WTC11 (cell line): ENCODE measurements at places on chromosomes 7 and 10.
A peak's percentile ranks its signal among the peaks of the same experiment; 100 is the strongest.

GRCh38 chr7:28958235-28958979 is at the start of gene TRIL:
Gene TRIL, minus strand, starts transcription at chr7:28958330. Its CDS starts 284 bp downstream, at chr7:28958046.
- DNase-seq = peak; percentile 74

GRCh38 chr7:123823898-123824753 is 20.8 kb upstream of the HYAL4 start:
- DNase-seq = no peak

GRCh38 chr7:112167147-112167546 is 39.1 kb downstream of the DOCK4 start:
- DNase-seq = no peak

GRCh38 chr10:100743626-100744135 is 1.7 kb upstream of the PAX2 start:
- DNase-seq = peak; percentile 57

- no peak for DNase-seq
These were observed 571 bp downstream of the KDM7A start for GRCh38 chr7:140176122-140176701.

DNA sequence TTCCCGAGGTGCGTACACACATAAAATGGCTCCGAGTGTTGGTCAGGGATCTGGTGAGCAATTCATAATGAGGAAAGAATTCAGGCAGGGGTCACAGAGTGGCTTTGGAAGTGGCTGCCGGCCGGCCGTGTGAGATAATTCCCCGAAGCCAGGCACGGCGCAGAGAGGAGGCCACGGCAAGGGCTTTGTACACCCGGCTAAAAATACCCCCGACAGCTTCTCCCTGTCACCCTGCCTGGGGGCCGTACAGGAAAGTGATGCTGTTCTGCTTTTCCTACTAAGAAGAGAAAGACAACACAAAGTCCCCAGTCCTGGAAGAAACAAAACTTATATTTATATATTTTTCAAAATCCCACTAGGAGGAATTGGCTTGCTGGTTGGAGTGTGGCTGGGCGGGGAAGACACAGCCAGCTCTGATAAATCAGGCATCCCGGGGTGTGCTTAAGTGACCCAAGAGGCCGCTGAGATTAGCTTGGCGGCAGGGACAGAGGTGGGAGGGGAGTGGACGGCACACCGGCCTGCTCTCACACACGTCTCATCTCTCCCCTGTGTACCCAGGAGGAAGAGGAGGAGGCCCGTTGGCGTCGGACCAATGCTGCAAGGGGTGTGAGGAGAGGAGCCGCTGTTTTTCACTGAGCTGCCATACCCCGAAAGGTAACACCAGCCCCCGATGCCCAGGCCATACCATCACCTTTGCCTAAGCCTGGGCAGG is 70.5 kb downstream of the ZMIZ1 start:
- DNase-seq = no peak

- no peak for DNase-seq
These were observed 342.7 kb downstream of the CXCL12 start for GRCh38 chr10:44042075-44042770.

DNA sequence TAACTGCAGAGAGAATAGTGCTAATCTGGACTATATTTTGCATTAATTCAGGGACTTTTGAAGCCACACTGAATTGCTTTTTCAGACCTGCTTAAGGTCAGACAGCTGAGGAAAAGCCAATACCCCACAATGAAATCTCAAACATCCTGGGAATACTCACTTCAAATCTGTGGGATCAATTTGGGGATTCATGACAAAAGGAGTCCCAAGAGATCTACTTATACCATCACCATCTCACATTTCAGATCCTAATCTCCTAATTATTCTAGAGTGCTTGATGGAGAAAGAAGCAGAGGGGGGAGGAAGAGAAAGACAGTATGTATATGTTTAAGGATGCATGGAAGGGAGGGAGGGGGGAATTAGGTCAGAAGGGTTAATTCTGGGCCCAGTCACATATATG is 202.2 kb downstream of the CACNA2D1 start:
- no peak for DNase-seq

DNA sequence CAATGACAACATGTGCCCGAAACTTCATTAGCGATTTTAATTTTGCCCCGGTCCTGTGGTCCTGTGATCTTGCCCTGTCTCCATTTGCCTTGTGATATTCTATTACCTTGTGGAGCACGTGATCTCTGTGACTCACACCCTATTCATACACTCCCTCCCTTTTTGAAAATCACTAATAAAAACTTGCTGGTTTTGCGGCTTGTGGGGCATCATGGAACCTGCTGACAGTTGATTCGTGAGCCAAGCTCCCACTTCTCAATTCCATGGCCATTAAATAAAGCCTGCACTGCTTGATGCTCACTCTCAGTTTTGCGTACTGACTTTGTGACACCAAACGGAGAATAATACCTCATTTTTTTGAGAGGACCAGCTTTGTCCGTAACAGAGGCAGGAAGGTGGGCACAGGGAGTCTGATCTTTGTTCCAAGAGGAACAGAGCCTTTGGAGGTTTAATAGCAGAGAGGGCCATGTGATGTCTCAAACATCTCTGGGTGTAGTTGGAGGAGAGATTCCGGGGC is 3.8 kb upstream of the ADAMTS14 start:
- no peak for DNase-seq

DNA sequence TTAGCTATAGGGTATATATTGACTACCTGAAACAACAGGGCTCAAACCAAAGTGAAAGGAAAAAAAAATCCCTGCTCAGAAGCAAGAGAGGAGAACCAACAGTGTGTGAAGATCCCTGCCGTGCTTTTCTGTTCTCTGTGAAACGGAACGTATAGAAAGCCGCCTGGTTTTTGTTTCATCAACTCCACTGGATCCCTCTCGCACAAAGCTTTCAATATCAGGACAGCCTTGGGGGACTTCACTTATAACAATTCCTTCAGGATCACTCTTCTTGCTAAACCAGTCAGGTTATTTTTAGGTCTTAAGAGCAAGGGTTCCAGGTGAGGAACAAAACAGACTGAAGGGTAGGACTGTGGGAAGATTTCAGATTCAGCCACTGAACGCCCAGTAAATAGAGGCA is 151.1 kb upstream of the CACNA2D1 start:
- DNase-seq = no peak

- DNase-seq = no peak
These were observed 421.4 kb upstream of the AUTS2 start for GRCh38 chr7:69176841-69177240.

GRCh38 chr7:50640779-50641178 is 75.6 kb upstream of the DDC start:
- DNase-seq = no peak

DNA sequence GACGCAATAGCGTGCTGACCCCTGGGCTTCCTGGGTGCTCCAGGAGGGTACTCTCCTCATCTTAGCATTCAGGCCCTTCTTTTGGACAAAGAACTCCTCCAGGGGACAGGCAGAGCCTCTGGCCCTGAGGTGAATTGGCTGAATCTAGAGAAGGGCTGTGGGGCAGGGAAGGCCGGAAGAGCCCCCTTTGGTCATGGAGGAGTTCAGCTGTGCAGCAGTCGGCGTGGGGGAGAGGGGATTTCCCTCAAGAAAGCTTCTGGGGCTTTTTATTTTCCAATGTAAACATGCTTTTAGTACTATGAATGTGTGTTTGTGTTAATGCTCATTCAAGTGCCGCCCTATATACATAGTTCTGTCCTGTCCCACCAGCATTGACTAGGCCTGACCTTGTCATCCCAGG is 38.8 kb downstream of the FIGNL1 start:
- DNase-seq = no peak

DNA sequence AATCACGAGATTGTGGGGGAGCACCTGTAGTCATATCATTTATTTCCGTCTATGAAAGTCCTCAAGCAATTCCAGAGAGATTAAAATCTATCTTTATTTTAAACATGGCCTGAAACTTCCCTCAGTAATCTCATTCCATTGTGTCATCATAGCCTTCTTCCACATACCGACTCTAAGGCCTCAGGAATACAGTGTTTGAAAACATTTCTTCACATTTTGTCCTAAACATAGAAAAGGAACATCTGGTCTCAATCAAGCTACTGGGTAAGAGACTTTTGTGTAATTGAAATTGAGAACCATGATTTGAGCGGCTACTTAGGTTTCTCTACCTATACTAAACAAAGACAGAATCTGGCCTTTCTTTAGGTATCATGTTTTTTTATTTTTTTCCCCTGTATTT is 78.0 kb upstream of the ELMO1 start:
- DNase-seq = no peak

DNA sequence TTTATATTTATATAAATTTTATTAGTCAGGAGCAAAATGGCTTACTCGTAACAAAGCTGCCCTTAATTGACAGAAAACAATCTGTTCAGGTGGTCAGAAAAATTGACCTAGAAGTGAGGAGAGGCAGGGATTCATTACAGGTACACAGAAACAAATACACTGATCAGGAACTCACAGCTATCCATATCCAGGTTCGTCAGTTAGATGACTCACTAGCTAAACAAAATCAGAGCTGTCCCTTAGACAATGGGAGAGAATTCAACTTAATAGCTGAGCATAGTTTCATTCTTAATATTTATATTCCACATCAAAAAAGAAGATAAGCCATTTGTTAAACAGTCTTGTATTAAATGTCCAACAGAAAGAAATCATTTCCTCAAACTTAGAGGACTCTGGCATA is 41.7 kb downstream of the HYCC1 start:
- DNase-seq = no peak

- no peak for DNase-seq
These were observed 26.7 kb upstream of the FGFR2 start for GRCh38 chr10:121624836-121625486.

DNA sequence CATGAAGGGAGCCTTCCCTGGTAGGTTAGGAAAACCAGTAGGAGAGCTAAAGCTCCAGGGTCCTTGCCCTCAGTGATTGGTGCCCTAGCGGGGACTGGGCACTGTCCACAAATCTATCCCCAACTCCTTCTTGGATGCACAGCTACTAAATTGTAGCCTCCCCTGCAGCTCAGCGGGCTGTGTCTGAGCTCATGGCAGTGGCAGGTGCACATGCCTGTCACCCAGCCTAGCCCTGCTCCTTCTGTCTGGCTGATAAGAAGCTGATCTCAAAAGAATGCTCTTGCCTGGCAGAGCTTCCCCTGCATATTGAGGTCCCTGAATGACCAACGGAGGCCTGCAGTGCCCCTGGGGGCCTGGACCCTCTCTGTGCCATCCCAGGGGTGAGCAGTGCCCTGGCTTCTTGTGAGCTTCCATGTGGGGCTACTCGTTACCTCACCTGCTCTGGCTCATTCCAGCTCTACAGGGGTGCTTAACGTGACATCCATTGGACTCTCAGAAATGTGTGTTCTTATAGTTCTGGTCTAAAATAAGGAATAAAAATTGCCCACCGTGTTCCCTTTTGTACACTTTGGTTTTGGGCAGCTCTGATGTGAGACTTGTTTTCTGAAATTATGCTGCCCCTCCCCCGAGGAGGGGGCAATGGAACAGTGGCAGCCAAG is 59.8 kb upstream of the ANTXRL start:
- no peak for DNase-seq

GRCh38 chr10:30527623-30528428 is 93.8 kb downstream of the MAP3K8 start:
- DNase-seq = no peak

DNA sequence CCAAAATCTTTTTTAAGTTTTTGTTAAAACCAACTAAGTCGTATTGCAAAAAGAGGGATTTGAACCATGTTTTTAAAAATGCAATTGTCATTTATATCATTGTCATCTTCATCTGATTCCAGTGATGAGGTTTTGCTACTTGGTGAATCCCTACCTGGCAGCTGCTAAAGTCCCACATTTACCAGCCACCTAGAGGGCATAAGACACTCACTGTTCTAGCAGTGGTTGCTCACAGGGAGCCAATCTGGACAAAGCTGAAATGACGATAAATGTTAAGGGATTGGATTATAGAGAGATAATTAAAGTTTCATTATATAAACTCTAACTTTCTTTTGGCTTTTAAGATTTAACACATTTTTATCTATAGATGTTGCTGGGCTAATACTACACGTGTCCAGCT is 18.7 kb downstream of the KIFBP start:
- DNase-seq = no peak

GRCh38 chr7:99035723-99036545 is 108.0 kb downstream of the SMURF1 start:
- DNase-seq = no peak

DNA sequence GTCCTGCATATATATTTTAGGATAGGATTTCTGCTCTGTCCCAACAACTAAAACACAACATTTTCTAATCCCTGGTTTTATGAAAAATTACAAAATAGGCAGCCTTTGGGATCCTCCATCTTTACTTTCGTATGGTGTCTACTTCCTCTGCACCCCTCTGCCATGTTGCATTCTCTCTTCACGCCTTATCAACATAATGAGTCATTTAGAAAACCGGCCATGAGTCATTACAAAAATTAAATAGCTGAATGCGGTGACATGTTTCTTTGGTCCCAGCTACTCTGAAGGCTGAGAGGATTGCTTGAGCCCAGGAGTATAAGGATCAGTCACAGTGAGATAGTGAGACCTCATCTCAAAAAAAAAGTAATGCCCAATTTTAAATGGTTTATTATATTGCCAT is 148.1 kb upstream of the CELF2 start:
- no peak for DNase-seq

- DNase-seq = peak; percentile 27
These were observed 8.1 kb upstream of the OLAH start for GRCh38 chr10:15035385-15036301.
